ENCODE measurements at places on chromosomes 1 and 21.

DNA sequence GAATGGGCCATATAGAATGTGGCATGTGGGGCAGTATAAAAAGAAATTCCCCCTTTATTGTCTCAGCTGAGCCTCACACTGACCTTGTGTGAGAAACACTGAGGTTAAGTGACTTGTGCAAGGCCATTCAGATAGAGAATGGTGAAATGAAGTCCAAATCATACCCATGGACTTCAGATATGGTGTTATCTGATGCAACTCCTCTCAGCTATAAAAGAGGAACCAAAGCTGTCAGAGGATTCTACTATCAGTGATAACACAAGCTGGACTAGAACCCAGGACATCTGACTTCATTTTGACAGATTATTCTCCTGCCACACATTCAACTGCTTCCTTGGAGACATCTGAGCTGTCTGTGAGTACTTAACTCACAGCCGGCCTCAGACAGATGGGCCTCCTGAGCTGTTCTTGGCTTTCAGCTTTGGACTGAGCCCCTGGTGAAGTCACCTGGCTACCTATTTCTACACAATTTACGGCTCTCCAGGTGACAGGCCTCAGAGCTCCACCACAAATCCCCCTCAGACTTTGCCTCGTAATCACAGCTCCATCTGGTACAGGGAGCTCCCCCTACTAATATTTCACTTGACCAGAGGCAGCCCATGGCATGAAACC is 104.6 kb downstream of the PLXNA2 start:
- no peak for DNase-seq

DNA sequence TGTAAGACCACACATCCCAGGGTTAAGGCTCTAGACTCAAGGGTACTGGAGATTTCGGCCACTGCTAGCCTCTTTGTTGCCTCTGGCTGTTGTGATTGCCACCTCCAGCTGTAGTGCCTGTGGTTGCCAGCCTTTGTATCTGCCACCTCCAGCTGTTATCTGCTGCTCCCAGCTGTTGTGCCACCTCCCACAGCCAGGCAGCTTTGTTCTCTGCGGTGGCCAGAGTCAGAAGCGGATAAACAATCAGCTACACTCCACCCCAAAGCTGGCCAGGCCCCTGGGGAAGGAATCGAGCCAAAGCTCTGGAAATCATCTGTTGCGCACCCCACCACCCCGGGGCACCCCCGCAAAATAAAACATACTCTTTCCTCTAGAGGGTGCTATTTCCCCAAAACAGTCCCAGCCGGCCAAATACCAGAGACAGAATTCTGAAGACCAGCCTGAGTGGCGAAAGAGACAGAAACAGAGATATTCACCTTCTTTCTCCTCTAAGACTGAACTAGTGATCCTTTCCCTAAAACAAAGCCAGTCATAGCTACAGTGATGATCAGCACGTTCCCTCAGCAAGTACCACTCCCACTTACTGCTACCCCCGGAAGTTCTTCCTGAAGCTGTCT is 14.8 kb upstream of the PIGM start:
- peak; percentile 85 for DNase-seq

GRCh38 chr1:113242481-113242880 is 147.8 kb upstream of the MAGI3 start:
- no peak for DNase-seq

- no peak for DNase-seq
These were observed 14.7 kb downstream of the S100A10 start for GRCh38 chr1:151978922-151979321.

GRCh38 chr1:191582169-191582568 is 576.1 kb upstream of the RGS18 start:
- DNase-seq, result no peak

DNA sequence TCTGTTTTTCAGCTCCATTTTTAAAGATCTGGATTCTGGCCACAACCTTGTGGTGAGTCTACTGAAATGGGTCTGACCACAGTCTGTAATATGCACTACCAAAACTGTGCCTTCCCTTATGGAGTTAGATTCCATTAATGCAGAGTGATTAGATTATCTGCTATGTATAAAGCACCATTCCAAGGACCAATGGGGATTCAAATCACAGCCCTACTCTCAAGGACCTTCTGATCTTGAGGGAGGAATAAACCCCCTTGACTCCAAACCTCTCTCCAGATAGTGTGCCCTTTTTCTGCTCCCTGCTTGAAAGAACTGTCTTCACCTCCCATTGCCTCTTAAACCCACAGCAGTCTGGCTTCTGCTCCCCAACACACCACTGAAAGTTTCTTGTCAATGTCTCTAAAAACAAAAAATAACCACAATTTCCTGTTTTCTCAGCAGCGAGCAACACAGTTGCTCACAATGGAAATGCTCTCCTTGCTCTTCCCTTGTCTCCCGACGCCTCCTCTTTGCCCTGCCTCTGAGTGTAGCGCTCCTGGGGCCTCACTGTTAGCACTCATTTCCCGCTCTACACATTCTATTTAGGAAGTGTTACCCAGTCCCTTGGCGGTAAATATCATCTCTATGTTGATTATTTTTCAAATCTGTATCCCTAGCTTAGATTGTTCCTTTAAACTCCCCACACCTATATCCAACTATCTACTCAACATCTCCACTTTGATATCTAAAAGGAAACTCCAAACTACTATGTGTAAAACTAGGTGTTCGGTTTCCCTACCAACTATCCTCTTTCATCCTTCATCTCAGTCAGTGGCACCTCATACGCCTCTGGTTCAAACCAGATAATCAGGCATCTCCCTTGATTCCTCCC is 13.6 kb downstream of the PCNX2 start:
- DNase-seq, result peak; percentile 40

DNA sequence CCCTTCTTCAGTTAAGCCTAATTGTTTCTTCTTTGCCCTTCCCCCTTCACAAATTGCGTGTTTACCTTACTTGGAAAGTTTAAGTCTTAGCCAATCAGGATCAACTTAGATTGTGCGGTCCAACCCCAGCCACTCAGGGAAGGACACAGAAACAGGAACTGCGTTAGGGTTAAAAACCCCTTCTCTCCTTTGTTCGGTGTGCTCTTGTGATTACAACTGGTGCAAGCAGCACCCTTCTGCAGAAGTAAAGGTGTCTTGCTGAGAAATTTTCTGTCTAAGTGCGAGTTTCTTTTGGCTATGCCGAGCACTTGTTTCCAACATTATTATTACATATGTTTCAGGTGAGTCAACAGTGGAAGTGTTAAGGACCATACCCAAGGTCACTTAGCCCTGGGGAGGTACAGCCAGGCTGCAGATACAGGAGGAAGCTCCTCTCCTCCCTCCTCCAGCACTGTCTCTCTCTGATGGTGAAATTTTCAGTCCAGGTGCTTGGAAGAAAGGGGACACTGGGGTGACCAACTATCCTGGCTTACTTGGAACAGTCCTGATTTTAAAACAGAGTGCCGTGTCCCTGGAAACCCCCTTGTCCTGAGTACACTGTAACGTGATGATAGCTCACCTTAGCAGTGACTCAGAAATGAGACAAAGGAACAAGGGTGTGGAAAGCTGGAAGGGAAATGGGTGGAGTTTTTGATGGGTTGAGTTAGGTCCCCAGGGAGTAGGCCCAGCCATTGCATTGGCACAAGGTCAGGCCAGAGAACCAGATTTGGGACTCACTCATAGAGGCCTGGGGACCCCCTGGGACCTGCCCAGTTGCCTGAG is 68.7 kb upstream of the KLHDC7A start:
- DNase-seq, result no peak

DNA sequence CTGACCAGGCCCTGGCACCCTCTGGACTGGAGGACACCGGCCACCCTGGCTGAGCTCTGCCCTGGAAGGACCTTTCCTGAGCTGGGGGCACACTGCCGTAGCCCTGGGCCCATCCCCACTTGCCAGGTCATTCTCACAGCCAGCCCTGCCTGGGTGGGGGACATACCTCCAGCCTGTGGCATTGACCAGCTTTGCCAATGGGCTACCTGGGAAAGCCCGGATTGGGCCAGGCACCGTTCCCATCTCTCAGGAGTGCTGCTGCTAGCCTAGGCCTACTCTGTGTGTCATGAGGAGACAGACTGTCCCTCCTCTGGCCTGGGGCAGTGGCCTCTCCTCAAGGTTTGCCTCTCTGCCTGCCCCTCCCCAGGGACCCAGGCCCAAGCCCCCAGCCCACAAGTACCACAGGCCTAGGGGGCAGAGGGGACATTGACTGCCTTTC is 40.0 kb downstream of the COQ8A start:
- no peak for DNase-seq

GRCh38 chr1:222384531-222384930 is 163.4 kb downstream of the HHIPL2 start:
- DNase-seq, result no peak

- DNase-seq, result no peak
These were observed 54.2 kb downstream of the RGL1 start for GRCh38 chr1:183859119-183859518.

GRCh38 chr1:209527372-209527771 is 56.1 kb upstream of the CAMK1G start:
- DNase-seq, result no peak

DNA sequence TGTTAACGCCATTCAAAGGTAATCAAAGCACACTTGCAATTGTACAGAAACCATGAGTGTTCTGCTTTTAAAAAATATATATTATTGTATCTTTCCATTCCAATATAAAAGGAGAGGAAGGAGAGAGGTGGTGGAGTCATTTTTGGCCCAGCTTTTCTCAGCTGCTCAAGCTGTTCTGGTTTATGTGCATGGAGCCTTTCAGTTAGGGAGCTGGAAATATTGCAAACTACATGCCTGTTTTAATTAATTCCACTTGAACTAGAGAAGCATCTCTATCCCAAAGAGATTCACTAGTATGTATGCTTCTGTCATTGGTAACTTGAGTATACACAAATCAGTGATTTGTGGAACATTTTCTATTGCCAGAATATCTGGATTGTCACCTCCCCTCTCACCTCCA is 28.5 kb upstream of the C1orf105 start:
- DNase-seq, result peak; percentile 14

DNA sequence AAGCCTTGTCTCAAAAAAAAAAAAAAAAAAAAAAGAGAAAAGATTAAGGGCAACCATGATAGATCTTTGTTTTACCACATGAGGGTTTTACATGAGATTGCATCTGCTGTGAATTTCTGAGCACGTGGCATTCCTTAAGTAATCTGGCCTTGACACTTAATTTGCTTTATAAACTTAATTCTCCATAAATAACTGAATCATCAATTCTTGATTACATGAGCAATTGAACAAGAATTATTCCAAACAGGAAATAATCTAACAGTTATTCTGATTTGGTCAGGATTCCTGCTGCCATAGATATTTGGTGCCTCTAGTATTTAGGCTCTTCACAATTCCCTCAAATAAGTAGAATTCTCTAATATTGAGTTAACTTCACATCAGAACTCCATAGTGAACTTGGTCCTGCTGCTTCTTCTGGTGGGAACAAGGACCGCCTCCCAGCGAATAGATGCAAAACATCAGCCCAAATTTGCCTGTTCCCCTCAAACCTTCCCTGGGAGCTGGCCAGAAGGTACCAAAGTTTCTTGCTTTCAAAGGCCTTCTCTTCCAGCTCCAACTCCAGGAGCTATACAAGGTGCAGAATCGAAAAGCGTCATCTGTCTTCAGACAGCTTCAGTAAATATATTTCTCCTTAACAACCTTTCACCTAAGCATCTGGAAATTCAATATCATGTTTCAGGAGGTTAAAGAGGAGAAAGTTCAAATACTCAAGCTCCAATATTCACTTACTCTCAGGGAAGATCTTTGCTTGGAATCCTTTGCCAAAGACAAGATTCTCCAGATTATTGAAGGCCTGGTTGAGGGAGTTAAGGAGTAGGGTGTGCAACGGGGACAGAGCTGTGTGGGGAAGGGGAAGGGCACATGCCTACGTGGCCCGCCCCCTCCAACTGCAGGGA is 1.0 kb downstream of the KRTCAP2 start:
- DNase-seq, result no peak

DNA sequence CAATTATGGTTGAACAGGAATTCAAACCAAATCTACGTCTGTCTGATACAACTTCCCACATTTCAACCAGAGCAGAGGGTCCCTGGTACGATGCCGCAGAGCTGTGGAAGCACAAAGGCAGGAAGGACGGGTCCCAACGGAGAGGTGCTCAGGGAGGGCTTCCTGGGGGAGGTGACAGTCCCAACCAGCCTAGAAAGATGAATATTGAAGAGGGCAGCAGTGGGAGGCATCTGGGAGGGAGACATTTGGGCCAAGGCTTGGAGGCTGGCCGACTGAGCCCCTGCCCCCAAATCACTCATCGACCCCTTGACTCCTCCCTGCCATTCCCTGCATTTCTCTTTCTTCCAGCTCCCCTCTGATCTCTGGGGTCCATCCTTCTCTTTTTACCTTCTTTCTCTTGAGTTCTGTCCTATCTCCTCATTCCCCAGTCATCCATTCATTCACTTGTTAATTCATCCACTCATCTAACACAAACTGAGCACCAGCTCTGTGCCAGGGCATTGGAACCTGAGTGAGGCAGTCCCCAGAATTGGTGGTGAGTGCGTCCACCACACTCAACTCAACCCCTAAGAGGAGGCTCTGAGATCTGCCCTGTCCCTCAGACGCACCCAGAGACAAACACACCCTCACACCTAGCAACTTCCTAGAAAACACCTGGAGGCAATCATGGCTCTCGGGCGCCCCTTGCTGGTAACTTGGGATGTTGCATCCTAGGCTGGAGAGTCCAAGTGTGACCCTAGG is 13.2 kb upstream of the CELA3B start:
- peak; percentile 80 for DNase-seq

DNA sequence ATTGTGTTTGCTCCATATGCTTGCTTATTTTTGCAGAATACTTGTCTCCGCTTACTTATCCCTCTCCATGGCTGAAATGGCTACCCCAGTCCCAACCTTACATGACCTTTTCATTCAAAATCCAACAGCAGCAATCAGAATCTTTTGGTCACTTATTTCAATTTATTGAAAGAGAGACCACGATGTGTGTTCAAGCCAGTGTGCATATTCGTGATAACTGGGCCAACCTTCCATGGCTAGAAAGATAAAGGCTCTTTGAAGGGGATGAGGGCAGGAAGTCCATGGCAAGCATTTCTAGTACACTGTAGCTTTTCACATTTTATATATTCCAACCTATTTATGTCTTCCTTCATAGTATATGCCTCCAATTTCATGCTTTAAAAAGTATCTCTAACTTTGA is 23.1 kb downstream of the HSD11B1 start:
- no peak for DNase-seq

GRCh38 chr1:95752515-95753381 is 518.7 kb downstream of the RWDD3 start:
- no peak for DNase-seq

- DNase-seq, result no peak
These were observed 25.8 kb downstream of the ARID4B start for GRCh38 chr1:235302143-235302542.

- no peak for DNase-seq
These were observed 121.7 kb downstream of the KCNN3 start for GRCh38 chr1:154748405-154748775.

GRCh38 chr1:217272385-217272784 is 358.5 kb downstream of the GPATCH2 start:
- DNase-seq, result peak; percentile 27

DNA sequence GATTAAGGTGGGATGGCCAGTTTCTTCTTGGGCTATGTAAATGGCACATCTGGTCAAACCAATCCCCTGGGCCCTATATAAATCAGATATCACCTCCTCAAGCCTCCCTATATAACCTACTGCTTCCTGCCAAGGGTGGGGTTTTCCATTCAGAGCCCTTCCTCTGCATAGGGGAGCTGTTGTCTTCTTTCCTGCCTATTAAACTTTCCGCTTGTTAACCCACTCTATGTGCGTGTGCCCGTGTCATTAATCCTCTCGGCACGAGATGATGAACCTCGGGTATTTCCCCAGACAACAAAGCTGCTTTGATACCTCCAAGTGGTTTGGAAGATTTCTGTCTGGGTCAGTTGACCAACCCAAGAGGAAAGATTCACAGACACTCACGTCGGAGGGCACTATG is 19.3 kb upstream of the SERTAD4 start:
- no peak for DNase-seq

GRCh38 chr1:51512120-51512519 is 6.9 kb downstream of the EPS15 start:
- DNase-seq, result no peak
